ENCODE measurements at places on chromosomes 3 and 15. TPM values are rescaled to one million over a fixed set of nuclear protein-coding genes. Genes with fewer than 3 reads are reported as not detected.

Gene PSMD2
- 403 TPM for total RNA-seq

Gene CNTN4
- total RNA-seq = not detected

Gene EIF4E3
- total RNA-seq = 1.7 TPM

Gene PHC3
- total RNA-seq = 32.4 TPM

Gene ZNF80
- total RNA-seq = not detected

Gene IL17RE
- total RNA-seq = 1.5 TPM

Gene SHF
- total RNA-seq = 2.5 TPM

Gene TFRC
- total RNA-seq = 149 TPM

Gene KLHL6
- total RNA-seq = not detected

Gene GOLGA6L4
- 3.6 TPM for total RNA-seq

Gene MST1R
- 1.9 TPM for total RNA-seq

Gene PDCD6IP
- 171 TPM for total RNA-seq

All from smooth muscle cell of trachea (primary cell).